ENCODE measurements at places on chromosomes 3 and 15. TPM values are rescaled to one million over a fixed set of nuclear protein-coding genes. Genes with fewer than 3 reads are reported as not detected.
A peak's percentile ranks its signal among the peaks of the same experiment; 100 is the strongest.

Gene AADACL2
- total RNA-seq: not detected

Gene GRK7
- 0.11 TPM for total RNA-seq

Gene DNAH12
- 0.46 TPM for total RNA-seq

Gene ERC2
- total RNA-seq: 4.1 TPM

Gene SYNM
- total RNA-seq: 37.0 TPM

Gene GALNT15
- total RNA-seq: 16.0 TPM

Gene CHRFAM7A
- total RNA-seq: 2.5 TPM

Gene GOLGA8K
- not detected for total RNA-seq

Gene GPX1
- total RNA-seq: 1,027 TPM

Gene MEX3B
- 1.6 TPM for total RNA-seq

Gene HIGD2B
- total RNA-seq: not detected

Gene CLDN1
- 61.6 TPM for total RNA-seq

Gene MEGF11
- total RNA-seq: not detected

Gene STRIT1
- not detected for total RNA-seq

DNA sequence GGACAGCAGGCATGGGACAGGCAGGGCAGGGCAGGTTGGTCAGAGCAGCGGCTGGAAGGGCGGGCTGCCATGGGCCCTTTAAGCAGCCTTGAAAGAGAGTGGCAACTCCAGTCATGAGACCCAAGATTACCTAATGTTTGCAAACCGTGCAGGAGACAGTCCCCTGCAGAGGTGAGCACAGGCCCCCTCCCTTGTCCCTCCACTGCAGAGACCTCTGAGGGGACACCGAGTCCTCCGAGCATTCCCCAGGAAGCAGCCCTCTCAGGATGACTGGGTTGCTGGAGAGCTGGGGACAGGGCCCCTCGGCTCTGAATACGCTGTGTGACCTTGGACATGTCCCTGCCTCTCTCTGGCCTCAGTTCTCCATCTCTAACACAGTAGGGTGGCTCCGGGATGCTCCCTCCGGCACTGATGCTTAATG is 81.4 kb downstream of the IQSEC1 start:
- peak; percentile 88 for DNase-seq

GRCh38 chr15:72797834-72798233 is 14.3 kb upstream of the ADPGK start:
- no peak for DNase-seq

DNA sequence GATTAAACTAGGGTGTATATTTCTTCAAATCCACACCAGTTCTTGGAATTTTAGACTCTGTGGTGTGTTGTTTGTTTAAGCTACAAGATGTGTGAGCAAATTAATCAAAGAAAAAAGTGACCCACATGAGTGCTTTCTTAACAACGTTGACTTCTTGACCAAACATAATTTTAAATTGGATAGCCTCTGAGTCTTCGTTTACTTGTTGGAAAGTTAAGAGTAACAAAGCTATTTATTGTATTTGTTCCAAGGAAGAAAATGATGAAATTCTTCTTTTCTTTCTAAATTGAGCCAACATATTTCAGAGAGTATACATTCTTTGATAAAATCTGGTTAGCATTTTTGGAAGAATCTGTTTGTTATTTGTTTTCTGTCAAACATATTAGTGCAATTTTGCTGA is 99.9 kb upstream of the IGSF10 start:
- DNase-seq: no peak

- DNase-seq: no peak
These were observed 42.2 kb downstream of the PXYLP1 start for GRCh38 chr3:141273700-141274410.

- DNase-seq: no peak
These were observed 65.2 kb downstream of the SLC9C1 start for GRCh38 chr3:112228786-112229185.

DNA sequence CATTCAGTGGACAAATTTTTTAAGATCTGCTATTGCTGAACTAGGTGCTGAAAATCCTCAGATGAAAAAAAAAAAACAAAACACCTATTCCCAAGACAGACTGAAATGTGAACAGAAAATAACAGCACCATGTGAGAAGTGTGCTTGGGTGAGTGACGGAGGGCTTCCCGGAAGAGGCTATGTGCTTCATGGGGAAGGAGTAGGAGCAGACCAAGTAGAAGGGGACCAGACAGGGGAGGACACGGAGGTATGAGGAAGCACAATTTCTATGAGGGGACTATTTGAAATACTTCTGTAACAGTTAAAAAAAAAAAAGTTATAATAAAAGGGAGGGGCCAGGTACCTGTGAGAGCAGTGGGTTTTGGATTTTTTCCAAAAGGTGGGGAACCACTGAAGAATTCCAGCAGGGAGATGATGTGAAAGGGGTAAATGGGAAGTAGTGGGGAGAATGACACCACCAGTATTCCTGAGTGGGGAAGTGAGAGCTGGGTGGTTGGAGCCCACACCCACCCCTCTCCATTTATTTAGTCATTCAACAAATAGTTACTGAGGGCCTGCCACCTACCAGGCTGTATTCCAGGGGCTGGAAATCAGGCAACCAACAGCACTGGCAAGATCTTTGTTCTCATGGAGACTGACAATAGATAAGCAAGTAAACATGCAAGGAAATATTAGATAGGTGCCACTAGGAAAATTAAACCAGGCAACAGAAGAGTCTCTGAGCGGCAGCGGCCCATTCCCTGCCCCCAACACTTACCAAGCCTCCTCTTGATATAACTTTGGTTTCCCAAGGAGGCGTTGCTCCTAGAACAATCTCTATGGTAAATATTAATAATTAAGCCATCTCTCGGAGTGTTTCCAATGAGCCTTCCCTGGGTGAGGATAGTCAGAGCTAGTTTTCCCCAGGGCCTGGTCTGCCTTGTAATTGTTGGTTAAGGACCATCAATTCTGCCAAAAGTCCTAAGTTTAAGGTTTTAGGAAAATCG is 3.8 kb upstream of the USP3 start:
- no peak for DNase-seq

DNA sequence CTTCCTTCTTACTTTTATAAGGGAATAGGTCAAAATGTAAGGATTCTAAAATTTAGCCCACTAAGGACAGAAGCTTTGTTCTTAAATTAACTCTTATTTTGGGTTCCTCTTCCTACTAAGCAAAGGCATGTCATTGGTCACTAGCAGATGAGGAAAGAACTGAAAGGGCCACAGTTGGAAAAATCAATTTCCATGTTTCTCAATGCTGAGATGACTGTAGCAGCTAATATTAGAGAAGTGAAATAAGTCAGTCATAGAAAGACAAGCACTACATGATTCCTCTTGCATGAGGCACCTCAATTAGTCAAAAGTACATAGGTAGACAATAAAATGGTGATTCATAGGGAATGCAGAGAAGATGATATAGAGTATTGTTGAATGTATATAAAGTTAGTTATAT is 353.7 kb downstream of the RSL24D1 start:
- no peak for DNase-seq

DNA sequence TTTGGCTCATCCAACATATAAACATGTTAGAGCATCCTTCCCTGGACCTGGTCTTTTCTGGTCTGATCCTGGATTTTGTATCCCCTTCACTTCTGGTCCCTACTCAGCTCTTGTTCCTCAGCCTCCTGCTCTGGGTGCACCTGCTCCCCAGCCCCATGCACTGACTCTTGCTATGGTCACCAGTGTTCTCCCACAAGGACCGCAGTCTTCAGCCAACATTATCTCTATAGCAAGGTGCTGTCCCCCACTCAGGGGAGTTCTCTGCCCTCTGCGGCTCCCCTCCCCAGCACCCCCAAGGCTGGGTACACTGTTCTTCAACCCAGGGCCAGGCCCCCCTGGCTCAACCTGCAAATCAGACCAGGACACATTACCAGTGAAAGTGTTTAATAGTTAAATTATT is 80.2 kb downstream of the SEC22A start:
- DNase-seq: no peak

- DNase-seq: peak; percentile 21
These were observed 55.4 kb downstream of the LRCH3 start for GRCh38 chr3:197846491-197846890.

GRCh38 chr3:160831401-160831800 is 75.4 kb downstream of the PPM1L start:
- no peak for DNase-seq

GRCh38 chr15:57540736-57541135 is 51.0 kb upstream of the MYZAP start:
- no peak for DNase-seq

DNA sequence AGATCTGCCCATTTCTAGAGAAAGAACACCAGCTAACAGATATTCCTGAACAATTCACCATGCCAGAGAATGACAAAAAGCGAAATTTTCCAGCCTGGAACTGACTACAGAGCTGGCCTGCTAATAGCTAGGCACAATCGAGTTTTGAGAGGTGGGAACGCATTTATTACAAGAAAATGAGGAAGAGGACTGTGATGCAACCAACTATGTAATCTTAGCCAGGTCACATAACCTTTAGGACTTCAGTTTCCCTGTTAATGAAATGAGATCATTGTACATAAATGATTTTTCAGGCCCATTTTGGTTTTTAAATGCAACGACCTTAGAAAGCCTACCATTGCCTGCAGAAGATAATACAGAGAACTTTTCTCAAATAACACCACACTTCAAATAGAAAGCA is 72.1 kb upstream of the SETMAR start:
- no peak for DNase-seq

- DNase-seq: no peak
These were observed 10.3 kb upstream of the MCF2L2 start for GRCh38 chr3:183438735-183439134.

GRCh38 chr3:155302481-155302880 is 9.0 kb upstream of the STRIT1 start:
- no peak for DNase-seq

DNA sequence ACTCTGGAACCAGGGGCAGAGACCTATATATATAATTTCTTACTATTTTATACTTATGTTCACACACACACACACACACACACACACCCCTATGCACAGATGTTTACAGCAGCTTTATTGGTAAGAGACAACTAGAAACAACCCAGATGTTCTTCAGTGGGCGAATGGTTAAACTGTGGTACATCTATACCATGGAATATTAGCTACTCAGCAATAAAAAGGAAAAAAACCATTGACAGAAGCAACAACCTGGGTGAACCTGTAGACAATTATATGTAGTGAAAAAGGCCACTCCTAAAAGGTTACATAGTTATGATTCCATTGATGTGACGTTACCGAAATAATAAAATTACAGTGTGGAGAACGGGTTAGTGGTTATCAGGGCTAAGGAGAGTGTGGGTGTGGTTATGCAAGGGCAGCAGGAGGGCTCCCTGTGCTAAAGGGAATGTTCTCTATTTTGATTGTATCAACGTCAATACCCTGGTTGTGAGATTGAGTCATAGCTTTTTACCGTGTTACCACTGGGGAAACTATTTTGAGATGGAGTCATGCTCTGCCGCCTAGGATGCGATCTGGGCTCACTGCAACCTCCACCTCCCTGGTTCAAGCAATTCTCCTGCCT is 85.5 kb downstream of the FLNB start:
- DNase-seq: no peak

GRCh38 chr3:141275032-141275422 is 43.4 kb downstream of the PXYLP1 start:
- DNase-seq: no peak

GRCh38 chr15:44033894-44034293 is 161.2 kb downstream of the FRMD5 start:
- peak; percentile 88 for DNase-seq

DNA sequence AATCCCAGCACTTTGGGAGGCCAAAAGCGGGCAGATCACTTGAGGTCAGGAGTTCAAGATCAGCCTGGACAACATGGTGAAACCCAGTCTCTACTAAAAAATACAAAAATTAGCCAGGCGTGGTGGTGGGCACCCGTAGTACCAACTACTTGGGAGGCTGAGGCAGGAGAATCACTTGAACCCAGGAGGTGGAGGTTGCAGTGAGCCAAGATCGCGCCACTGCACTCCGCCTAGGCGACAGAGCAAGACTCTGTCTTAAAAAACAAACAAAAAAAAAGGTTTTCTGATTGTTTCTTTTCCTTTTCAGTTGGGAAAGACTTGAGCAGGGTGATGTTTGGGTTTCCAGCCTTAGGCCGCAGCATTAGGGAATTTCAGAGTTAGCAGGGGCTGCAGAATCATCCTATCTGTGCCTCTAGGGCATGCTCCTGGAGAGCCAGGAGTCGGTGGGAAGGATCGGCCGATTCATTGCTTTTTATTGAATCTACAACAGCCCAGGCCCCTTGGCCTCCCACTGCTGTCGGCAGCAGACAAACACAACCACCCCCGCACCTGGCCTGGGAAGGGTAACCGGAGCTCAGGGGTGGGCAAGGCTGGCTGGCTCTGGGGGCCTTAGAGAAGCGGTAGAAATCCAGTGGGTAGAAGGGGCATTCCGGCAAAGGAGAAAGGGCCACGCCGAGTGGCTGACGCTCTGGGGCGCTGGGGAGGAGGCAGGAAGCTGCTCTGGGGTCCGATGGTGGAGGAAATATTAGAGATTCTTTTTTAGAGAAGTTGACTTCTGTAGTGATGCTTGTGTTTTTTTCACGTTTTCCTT is 6.3 kb downstream of the CHAC1 start:
- no peak for DNase-seq

- DNase-seq: no peak
These were observed 5.1 kb upstream of the ANKRD63 start for GRCh38 chr15:40287968-40288367.

GRCh38 chr15:64122936-64123351 is 27.2 kb downstream of the SNX1 start:
- no peak for DNase-seq

DNA sequence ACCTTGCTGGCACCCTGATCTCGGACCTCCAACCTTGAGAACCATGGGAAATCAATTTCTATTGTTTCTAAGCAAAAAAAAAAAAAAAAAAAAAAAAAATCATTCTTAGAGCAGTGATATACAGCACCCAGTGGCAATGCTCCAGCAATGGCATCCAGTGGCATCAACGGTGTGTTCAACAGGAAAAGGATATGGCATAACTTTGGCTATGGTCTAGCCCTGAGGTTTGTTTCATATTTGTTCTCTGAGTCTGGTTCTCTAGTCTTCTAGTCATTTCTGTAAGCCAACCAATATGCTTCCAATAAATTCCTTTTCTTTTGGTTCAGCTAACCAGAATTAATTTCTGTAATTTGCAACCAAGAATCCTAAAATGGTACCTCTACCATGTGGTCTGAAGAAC is 19.2 kb downstream of the DENND4A start:
- DNase-seq: no peak

- DNase-seq: no peak
These were observed 10.1 kb upstream of the CAMK1 start for GRCh38 chr3:9779721-9780457.

GRCh38 chr3:12352253-12352652 is 63.4 kb downstream of the PPARG start:
- no peak for DNase-seq

GRCh38 chr3:175735866-175736265 is 876.7 kb downstream of the NAALADL2 start:
- DNase-seq: no peak

DNA sequence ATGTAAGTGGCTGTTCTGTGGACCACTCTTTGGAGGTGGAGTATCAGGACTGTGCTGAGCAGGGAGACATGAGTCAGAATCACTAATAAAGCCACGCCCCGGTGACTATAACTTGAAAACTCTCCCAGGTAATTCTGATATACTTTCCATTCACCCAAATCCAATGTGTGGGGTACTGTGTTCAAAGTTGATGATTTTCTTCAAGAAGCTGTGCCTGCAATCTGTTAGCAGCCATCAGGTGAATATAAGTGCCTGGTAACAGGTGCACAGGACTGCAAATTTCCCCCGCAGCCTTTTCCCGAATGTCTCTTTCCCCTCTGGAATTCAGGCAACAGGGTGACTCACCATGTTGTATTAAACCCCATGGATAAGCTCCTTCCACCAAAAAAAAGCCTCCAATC is 17.0 kb downstream of the MAGI1 start:
- no peak for DNase-seq

Data from adrenal gland (tissue), 19 donors.